ENCODE measurements at places on chromosomes 7 and 10.

DNA sequence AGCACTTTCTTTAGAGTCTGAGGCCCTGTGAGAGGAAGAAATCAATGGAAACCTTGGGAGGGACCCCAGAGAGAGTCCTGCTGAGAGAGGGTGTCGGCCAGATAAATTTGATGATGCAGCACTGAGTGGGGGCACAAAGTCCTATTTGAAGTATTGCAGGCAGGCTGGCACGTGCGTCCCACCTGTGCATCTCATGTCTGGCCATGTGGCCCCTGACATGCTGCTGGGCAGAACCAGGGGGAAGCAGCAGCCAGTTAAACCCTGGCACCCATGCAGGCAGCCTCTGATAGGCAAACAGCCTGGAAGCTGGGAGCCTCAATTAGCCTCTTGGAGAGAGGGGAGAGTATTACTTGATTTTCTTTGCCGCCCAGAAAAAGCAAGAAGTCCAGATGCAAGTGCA is 180.9 kb downstream of the PLXNA4 start:
- DNase-seq, result no peak

GRCh38 chr7:77413861-77414424 is 2.2 kb downstream of the GSAP start:
- DNase-seq, result no peak

DNA sequence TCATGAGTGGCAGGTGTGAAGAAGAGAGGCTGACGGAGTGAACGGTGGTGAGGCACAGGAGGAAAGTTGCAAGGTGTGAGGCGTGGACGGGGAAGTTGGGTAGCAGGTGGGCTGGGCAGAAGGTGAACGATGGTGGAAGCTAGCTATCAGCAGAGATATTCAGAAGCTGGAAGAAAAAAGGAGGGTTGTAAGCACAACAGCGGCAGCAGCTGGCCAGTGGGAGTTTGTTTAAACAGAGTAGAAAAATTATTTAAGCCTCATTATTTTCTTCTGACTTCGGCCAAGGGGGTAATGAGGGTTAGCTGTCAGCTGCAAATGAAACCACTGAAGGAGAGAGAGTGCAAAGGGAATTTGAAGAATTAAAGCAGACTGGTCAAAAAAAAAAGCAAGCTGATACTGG is 62.1 kb upstream of the PRKAR2B start:
- peak; percentile 55 for DNase-seq

GRCh38 chr10:19493917-19494316 is 322.3 kb upstream of the PLXDC2 start:
- no peak for DNase-seq

DNA sequence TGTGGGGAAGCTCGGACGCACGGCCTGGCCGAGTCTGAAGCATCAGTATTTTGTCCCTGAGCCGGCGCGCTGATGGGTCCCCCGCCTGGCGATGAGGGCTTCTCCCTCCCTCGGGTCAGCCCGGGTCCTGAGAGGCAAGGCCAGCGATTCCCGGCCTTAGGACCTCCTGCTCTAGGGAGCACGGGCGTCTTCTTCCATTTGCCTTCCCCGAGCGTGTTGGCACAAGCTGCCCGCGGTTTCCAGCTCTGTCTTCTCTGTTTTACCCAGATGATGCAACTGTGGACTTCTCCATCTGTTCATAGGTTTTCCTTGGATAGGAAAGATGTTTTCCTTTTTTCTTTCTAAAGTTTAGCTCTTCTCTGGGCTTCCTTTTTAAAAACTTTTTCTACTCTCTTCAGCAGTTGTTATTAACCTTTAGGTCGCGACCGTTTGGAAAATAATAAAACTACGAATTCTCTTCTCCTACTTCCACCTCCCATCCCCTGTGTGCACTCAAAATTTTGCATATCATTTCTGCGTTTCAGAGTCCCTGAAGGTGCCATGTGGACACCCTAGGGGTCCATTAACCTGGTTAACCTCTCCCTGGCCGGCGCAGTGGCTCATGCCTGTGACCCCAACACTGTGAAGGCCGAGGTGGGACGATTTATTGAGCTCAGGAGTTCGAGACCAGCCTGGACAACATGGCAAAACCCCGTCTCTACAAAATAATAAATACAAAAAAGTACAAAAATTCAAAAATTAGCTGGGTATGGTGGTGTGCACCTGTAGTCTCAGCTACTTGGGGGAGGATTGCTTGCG is 1.4 kb upstream of the SLC25A28 start:
- no peak for DNase-seq

DNA sequence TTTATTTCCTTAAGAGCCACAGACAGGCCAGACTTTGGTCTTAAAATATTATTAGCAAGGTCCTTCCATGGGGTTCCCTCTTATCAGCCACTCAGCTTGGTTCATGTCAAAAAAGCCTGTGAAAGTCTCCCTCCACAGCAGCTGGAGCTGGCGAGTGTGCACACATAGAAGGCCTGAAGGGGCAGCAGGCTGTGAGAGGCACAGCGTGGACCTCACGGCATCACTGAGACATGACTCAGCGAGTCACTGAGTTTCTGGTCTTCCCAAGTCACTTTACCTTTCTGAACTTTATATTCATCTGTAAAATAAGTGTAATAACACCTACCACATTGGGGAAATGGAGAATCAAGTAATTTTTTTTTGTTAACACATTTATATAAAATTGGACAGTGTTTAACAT is 8.7 kb downstream of the TAF3 start:
- DNase-seq, result no peak

- DNase-seq, result no peak
These were observed 795 bp downstream of the PRF1 start for GRCh38 chr10:70601746-70602145.

DNA sequence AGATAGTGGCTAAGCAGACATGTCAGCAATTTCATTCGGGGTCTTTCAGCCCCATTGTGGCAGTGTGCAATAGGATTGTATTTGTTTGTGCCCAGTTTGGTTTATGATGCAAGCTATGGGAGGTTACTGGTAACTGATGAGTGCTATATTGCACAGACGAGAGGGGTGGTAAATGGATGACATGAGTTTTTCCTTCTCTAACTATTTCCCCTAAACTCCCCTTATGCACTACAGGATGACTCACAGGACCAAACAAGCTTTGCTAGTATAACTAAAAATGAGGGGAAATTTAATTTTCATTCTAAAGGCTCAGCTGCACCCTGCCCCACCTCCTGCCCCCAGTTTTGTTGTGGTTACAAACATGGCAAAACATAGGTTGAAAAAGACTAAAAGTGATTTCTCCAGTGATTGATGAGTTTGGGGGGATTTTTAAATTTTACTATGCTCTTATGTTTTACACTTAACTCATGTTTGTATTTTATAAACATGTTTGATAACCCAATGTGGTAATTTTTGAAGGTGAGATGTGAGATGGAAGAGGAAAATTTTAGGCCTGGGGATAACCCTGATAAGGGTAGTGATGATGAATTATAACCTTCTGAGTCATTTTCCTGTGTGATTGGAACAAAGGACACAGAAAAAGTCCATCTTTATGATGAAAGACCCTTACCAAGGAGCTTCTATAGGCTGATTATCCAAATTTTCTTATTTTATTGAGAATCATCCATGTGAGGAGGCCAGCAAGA is 60.8 kb upstream of the NAMPT start:
- no peak for DNase-seq
